ENCODE measurements at places on chromosomes 3 and 15.
A peak's percentile ranks its signal among the peaks of the same experiment; 100 is the strongest.

- DNase-seq = no peak
Observed at GRCh38 chr3:77247061-77247460, 207.2 kb downstream of the ROBO2 start.

GRCh38 chr3:81033684-81034083 is 727.8 kb downstream of the GBE1 start:
- no peak for DNase-seq

DNA sequence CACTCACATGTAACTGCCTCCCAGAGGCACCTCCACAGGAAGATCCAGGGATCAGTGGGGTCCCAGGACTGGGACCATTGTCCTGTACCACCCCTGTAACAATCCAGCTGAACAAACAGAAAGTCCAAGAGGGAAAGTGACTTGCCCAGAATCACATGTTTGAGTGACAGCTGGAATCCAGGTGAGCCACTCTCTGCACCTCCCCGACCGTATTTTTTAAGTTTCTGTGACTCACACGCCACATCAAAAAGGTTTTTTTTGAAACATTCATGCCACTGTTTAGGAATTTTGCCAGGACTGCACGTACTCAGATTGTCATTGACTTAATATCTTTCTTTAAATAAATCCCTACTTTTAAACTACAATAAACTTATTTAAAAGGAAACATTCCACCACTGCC is 9.8 kb upstream of the SLC6A1 start:
- no peak for DNase-seq

DNA sequence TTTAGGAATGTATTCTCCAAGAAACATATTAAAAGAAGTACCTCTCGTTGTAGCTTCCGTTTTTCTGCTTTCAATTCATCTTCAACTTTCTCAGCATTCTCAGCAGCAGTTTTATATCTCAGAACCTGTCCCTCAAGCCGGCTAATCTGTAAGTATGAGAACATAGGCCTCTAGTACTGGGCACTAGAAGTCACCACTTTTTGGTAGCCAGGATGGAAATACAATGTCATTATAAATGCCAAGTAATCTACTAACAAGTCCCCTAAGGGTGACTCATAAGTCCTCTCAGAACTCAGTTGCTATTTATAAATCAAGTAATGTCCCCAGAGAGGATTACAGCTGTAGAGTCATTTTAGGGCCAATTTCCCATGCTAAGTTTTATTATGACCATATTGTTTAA is 61.1 kb downstream of the MLH1 start:
- DNase-seq = no peak

- no peak for DNase-seq
Observed at GRCh38 chr3:30341851-30342250, 264.6 kb upstream of the TGFBR2 start.

- DNase-seq = no peak
Observed at GRCh38 chr15:61003437-61004218, 225.5 kb downstream of the RORA start.

DNA sequence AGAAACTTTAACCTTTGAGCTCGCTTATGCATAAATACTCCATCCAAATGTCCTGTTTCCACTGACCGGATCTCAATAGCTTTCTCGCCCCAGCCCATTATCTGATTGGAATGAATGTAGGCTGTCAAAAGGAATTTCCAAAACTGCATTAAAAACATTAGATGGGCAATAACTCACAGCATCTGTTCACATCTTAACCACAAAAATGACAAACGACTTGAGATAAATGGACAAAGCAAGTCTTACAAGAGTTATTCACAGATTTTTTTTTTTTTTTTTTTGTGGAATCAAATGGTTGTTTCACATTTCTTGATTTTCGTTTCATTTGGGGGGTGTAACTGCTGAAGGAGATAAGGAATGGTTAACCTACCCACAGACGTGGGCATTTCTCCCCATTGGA is 39.7 kb upstream of the SLC2A2 start:
- DNase-seq = no peak

DNA sequence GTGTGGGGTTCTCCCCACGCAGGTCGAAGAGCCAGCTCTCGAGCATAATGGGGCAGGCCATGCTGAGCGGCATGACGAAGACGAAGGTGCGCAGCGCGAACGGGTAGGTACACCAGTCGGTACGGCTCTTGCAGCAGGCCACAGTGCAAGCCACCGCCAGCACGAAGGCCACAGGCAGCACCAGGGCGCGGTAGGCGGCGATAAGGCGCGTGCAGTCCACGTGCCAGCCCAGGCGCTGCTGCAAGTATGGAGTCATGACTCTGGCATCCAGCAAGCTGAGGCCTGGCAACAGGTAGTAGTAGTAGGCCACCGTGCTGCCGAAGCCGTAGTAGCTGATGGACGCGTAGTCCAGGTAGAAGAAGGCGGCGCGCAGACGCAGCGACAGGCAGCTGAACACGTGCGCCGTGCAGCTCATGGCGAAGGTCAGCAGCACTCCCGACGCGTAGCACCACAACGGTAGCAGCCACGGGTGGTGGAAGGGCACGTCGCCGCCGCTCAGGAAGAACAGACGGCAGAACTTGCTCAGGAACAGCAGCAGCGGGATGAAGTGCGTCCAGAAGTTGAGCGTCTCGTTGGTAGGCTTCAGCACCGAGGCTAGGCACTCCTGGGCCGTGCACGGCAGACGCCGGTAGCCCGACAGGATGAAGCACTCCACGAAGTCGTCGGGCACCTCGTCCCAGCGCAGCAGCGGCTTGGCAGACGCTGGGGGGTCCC is 797 bp downstream of the PAQR9 start:
- no peak for DNase-seq

DNA sequence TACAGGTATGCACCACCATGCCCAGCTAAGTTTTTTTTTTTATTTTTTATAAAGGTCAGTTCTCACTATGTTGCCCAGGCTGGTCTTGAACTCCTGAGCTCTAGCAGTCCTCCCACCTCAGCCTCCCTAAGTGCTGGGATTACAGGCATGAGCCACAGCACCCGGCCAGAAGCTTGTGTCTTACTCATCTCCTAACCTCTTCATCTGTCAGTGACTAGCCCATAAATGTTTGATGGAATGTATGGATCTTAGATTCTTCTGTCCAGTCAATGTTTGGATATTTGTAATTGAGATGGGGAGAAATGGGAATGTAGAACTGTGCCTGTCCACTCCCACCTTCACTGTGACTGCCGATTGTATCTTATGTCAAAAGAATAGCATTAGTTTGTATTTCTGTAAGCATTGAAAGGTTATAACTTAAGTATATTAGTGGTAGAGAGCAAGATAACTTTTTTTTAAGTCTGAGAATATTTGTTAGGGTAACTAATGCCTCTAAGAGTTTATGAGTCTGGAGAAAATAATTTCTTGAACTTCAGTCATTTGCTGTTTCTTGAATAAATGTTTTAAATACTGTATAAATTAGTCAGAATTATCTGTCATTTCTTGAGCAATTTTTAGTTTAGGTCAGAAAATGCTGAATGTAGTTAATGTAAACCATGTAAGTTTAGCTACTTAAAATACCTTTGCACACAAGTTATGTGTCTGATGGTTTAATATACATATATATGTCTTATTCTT is 215.3 kb upstream of the CGNL1 start:
- no peak for DNase-seq

DNA sequence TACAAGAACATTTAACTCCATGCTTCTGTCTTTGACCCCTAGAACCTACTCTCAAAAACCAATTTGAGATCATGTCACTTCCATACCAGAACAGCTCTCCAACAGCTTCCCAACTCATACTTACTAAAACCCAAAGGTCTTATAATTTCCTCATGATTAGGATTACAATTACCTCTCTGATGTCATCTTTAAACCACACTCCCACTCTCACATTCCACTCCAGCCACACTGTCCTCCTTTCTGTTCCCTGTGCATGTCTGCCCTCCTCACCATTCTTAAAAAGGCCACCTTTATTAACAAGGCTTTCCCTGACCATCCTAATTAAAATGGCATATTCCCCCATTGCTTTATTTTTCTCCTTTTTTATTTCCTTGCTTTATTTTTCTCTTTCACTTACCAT is 18.9 kb downstream of the PHC3 start:
- no peak for DNase-seq

DNA sequence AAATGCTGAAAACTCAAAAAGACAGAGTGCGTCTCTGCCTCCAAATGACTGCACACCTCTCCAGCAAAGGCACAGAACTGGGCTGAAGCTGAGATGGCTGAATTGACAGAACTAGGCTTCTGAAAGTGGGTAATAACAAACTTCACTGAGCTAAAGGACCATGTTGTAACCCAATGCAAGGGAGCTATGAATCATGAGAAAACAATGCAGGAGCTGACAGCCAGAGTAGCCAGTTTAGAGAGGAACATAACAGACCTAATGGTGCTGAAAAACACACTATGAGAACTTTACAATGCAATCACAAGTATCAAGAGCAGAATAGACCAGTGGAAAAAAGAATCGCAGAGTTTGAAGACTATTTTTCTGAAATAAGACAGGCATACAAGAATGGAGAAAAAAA is 10.1 kb upstream of the AVEN start:
- no peak for DNase-seq

DNA sequence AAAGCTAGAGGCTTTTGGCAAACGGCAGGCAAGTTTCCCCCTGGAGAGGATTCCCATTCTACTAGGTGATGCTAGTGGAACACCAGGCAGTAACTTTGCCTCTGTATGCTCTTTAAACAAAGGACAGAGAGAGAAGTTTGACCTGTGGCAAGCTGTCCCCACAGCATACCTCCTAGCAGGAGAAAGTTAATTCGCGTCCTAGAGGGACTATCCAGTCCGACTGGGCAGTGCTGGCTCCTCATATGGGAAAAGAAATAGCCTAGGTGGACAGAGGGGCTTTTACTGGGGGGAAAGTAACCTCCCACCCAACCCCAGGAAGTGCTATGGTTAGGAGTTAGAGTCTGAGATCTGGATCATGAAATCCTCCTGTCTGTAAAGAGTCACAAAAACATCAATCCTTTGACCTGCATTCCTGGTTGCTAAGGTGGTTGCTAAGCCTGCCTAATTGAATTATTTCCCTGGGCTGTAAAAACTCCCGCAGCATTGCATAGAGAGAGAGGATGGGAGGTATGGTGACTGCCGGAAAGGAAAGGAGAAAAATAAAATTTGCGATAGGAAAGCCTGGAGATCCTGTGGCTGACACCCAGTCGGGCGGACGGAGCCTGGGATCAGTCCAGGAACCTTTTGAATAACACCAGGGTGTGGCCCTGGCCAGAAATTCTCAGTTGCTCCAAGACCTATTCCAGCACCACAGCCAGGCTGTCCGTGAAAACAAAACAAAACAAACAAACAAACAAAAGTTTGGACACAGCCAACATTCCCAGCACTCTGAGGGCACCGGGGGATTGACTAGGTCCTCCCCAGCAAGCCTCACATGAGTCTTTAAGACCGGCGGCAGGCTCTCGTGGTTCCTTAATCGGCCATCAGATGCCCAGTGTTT is 67.7 kb upstream of the ATP11B start:
- DNase-seq = peak; percentile 88

GRCh38 chr15:39427705-39428104 is 153.2 kb upstream of the THBS1 start:
- no peak for DNase-seq

All from renal pelvis (tissue), 12 donors.